Stimulated activated CD4-positive, alpha-beta T cell treated with anti-CD3 and anti-CD28 coated beads, Interleukin-1b, Interleukin-23, amount 100 ng/mL, for 48 hours (primary cell): ENCODE measurements at places on chromosomes 12 and 14.

DNA sequence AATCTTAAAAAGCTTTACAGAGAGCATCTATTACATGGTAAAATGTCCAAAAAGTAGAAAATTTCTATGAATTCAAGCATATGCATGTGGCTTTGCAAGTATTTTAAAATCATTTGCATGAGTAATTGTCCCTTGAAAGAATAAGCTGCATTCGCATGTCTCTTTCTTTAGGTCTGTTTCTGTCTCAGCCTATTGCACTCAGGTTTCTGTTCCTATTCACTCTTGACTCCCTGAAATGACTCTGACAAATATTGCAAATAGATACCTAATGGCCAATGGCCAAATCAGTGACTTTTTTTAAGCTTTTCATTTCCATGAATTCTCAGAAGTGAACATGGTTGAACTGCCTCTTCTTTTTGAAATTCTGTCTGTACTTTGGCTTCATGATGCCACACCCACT lies 6.4 kb upstream of the TTC8 start:
- DNase-seq = no peak

GRCh38 chr12:10620078-10620779 lies 6.8 kb upstream of the MAGOHB start:
- DNase-seq = no peak

GRCh38 chr14:105313381-105314286 lies 914 bp upstream of the PACS2 start:
- no peak for DNase-seq

DNA sequence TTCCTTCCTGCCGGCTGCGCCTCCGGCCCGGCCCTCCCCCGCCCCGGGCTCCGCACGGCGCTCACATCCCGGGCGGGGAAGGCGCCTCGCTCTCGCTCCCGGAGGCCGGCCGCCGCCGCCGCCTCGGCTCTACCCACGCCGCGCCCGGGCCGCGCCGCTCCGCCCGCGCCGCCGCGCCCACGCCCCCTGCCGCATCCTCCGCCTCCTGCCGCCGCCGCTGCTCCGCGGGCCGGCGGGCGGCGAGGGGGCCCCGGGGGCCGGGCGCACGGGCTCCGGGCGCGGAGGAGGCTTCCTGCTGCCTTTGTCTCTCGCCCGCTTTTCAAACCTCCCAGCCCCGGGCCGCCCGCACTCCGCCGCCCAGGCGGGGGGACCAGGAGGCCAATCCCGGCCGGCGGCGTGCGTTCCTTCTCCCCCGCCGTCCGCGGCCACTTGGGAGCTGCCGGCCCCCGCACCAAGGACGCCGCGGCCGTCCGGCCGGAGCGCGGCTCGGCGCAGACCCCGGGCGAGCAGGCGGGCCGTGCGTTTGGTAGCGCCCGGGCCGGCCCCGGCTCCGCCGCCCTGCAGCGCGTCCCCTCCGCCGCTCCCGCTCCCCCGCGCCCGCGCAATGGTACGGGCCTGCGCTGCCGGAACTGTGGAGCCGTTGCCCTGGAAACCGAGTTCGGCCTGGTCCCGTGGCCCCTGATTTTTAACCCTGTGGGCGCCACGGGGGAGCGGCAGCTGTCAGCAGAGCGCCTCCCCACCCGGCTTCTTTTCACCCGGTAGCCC lies at the start of gene FBXL14:
Gene FBXL14, minus strand, starts transcription at position 321 of the 765 bp plus-strand sequence. CDS start 515 bp downstream, outside the sequence.
- DNase-seq = peak; percentile 86

DNA sequence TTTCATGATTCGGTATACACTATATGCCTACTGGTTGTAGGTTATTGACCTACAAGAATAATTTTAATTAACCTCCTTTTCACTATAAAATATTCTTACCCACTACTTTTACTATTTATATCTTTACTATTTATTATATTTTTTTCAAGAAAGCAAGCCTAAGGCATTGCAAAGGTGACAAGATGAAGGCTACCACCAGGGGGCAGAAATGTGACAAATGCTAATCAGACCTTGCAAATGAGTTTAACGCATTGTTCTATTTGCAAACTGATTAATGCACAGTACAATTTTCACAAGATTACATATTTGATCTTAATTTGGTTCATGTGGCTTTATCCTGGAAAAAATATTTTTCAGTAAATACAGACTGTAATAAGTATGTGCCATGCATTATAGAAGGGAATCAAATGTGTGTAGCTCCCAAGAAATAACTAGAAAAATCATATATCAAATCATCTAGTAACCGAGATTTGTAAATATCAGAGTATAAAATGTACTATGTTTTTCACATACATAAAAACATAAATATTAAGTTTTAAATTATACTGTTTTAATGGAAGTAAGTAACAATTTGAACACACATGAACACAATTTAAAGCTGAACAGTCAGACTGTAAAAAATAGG lies 107.0 kb downstream of the ADAMTS20 start:
- peak; percentile 39 for DNase-seq

GRCh38 chr14:73237219-73237785 lies at the start of gene PAPLN:
TSS of gene PAPLN (plus strand) at chr14:73237506. CDS start at chr14:73239779, 2,273 bp downstream.
- DNase-seq = no peak

- DNase-seq = no peak
Measured at GRCh38 chr12:93087840-93088610, 158.9 kb upstream of the EEA1 start.

DNA sequence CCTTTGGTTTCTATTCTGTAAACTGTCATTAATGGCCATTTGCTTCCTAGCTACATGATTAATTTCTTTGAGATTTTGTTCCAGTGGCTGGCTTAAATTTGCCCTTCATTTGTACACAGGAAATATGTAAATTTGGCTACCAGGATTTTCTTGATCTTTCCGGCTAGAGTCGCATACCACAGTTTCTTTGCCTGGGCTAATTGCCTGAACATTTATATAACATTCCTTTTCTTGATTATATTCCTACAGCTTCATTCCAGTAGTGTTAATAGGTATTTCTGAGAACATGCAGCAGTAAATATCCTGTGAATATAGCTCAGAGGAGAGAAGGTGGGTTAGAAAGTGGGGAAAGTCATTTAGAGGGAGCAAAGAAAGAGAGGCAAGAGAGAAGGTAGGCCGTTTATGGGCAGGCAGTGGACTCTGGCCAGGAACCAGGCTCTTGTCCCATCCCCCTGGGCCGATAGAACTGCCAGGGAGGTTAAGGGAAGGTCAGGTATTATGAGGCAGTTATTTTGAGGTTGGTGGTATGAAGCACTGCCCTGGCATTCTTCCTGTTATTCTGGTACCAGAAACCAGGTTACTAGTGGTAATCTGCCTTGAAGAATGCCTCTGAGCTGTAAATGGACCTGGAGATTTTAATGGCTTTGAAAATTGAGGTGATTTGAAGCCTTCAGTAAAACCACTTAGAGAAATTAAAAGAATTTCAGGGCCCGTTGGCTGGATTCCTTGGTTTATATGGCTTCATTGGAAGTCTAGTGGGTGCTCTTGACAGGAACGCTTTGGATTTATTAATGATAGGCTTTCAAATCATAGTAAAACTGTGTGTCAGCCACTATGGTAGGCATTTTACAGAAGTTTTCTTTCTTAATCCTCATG lies 4.4 kb downstream of the RNF10 start:
- no peak for DNase-seq

- DNase-seq = no peak
Measured at GRCh38 chr14:72311516-72311915, 379.3 kb downstream of the RGS6 start.

- DNase-seq = no peak
Measured at GRCh38 chr12:110012659-110013058, 13.4 kb downstream of the ANKRD13A start.

DNA sequence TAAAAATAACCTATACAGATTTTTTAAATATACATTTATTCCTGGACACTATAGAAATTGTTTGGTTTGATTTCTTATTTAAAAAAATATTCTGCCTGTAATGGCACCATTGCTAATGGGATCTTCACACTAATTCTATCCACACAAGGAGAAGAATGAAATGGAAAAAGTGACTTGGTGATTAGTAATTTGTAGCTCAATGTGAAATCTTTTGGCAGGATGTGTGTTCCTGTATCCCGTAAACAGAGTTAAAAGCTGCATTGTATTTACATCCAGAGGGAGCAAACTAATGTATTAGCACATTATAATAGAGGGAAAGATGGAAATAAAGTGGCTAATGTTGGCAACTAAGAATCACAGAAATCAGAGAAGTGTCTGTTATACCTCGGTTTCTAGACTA lies 1455.3 kb upstream of the FLRT2 start:
- no peak for DNase-seq

GRCh38 chr14:61296719-61297502 lies 15.8 kb upstream of the TMEM30B start:
- DNase-seq = no peak

GRCh38 chr14:92635896-92636295 lies 112.5 kb downstream of the LGMN start:
- no peak for DNase-seq

- no peak for DNase-seq
Measured at GRCh38 chr14:64604001-64604400, 54.2 kb downstream of the PPP1R36 start.

DNA sequence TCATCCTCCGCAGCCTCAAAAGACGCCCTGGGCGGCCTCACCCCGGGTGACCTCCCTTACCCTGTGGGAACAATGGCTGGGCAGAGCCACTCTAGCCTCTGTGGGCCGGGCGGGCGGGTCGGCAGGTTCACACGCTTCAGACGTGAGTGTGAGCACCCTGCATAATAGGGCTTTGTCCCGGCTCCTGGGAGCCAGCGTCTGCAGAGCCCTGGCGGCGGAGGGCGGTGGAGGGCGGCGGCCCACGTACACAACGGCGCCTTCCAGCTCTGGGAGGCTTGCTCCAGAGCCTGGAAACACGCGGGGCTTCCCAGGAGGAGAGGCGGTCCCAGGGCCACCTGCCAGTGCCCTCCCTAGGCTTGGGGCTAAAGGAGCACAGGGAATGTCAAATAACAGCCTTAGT lies 205.6 kb downstream of the BCL11B start:
- DNase-seq = no peak

- DNase-seq = no peak
Measured at GRCh38 chr14:105324871-105325270, 10.3 kb downstream of the PACS2 start.

DNA sequence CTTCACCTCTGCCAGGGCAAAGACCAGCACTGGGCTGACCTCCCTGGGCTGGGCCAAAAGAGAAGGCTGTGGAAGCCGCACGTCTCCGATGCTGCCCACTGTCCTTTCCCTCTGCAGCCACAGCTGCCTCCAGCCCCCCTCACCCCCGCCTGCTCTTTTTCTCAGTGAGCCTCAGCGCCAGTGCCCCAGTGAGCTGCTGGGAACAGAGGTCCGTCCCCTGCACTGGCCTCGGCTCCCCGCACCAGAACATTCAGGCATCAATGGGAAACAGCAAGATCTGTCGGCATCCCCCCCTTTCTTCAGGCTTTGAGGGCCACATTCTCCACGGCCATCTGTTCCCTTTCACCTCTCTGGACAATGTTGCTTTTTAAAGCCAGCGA lies 398.1 kb downstream of the ZFP36L1 start:
- DNase-seq = no peak

- DNase-seq = no peak
Measured at GRCh38 chr12:91643763-91644162, 461.1 kb upstream of the DCN start.

GRCh38 chr12:132430838-132431774 lies 58.8 kb upstream of the FBRSL1 start:
- DNase-seq = no peak

DNA sequence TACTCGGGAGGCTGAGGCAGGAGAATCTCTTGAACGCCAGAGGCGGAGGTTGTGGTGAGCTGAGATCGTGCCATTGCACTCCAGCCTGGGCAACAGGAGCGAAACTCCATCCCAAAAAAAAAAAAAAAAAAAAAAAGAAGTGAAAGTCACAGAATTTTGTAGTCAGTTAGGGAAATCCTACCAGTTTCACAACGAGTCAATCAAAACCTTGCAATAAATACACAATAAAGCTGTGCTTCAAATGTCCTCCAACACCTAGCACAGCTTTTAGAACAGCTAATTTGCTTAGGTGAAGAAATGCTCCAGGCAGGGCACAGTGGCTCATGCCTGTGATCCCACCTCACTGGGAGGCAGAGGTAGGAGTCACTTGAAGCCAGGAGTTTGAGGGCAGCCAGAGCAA lies 112.8 kb upstream of the ATF7IP start:
- no peak for DNase-seq

- DNase-seq = no peak
Measured at GRCh38 chr12:119069147-119069642, 87.9 kb downstream of the SRRM4 start.

DNA sequence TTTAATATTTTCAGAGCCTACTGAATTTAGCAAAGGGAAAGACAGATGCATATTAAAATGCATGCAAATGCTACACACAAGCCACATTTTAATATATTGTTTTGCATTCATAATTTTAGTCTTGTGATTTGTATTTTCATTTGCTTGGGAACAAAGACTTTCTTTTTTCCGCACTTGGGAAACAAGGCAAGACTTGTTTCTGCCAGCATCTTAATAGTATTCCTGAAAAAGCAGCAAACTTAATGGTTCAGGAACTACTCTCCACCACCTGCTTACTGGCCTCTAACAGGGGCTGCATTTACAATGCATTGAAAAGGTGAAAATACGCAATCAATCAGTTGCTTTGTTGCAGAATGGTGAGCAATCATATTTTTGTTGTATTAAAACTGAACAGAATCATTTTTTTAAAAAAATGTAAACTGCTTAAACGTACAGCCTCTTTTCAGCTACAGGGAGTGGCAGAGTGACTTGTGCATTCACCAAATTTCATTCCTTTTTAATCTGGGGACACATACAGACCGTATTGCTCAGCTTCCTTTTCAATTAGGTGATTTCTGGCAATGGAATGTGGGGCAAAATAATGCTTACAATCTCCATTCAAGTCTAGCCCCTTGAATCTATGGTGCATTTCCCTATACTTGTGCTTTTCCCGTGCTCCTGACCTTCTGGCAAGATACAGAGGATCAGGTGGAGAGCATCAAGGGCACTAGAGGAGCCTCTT lies 144.1 kb upstream of the BTG1 start:
- DNase-seq = no peak

DNA sequence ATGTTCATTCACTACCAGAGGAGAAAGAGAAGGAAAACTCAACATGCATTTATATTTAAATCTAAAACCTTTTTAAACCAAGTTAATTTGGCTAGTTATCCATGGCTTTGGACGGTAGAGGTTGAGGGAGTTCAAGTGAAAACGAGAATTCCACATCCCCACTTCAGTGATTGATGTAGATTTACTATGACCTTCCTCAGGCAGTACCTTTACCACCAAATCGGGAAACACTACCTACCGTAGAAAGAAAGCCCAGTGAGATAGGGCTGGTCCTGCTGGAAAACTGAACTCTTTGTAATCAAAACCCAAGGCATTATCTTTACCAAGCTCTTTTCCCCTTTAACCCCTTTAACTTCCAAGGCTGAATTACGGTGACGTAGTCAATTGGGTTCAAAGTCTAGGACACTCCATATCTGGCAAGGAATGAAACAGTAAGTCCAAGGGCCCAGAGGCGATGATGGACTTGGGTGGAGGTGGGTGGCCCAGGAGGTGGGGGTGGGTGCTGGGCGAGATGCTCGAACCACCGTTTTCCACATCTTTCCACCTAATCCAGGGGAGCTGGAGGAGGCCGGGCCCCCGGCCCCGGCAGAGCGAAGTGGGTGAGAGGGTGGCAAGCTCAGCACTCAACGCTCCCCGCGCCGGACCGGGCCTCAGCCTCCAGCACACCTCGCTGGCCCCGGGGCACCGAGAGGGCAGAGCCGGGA lies 618 bp downstream of the SEC23A start:
- DNase-seq = no peak
